ENCODE measurements at places on chromosomes 11 and 22.

DNA sequence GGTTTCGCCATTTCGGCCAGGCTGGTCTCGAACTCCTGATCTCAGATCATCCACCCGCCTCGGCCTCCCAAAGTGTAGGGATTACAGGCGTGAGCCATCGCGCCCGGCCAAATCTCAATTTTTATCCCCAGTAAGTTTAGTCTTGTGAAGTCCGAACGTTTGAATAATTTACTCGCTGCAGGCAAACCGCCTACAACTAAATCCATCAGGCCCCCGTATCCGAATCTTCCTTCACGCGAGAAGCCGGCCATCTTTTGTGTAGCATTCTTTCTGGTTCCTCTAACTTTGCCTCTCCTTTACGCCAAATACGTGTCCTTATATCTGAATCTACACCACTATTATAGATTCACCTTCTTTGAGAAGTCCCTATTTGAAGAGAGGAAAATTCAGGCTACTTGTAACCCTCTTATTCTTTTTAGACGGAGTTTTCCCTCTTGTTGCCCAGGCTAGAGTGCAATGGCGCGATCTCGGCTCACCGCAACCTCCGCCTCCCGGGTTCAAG lies 581 bp upstream of the EIF3L start:
- DNase-seq, result peak; percentile 24

- DNase-seq, result peak; percentile 60
Measured at GRCh38 chr11:29343465-29344333, 673.1 kb downstream of the KCNA4 start.

GRCh38 chr11:79232346-79232745 lies 208.5 kb downstream of the TENM4 start:
- peak; percentile 31 for DNase-seq

DNA sequence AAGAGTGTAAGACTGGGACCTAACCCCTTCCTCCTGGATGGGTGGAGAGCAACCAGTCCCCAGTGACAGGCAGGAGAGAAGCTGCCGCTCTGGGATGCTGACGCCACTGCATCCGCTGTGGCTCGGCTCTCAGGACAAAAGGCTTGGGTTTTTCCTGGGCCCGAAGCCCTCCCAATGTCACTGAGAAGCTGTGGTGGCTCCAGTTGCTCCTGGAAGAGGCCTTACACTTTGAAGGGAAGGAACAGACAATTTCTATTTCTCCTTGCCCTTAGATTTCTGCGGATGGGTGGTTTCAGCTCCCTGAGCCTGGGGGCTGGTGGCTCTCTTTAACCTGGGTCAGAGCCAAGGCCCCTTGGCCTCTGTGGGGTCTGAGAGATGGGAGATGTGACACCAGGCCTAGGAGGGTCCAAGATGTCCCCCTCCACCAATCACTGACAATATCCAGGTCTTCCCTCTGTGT lies 21.4 kb downstream of the TPBGL start:
- no peak for DNase-seq

GRCh38 chr11:12159351-12160099 lies 49.1 kb downstream of the MICAL2 start:
- no peak for DNase-seq

DNA sequence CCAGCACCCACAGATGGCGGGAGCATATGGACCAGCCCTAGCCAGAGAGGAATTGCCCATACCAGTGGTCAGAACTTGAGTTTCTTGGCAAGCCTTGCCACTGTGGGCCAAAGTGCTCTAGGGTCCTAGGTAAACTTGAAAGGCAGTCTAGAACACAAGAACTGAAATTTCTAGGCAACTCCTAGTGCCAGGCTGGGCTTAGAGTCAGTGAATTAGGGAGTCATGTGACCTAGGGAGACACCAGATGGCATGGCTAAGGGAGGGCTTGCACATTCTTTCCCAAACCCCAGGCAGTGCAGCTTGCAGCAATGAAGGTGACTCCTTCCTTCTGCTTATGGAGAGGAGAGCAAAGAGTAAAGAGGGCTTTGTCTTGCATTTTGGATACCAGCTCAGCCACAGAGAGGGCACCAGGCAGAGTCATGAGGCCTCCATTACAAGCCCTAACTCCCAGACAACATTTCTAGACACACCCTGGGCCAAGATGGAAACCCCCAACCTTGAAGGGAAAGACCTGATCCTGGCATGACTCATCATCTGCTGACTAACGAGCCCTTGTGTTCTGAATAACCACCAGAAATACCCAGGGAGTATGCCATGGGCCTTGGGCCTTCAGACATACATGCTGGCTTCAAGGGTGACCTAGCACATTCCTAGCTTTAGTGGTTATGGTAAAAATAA lies 19.2 kb upstream of the OR56A3 start:
- DNase-seq, result no peak

DNA sequence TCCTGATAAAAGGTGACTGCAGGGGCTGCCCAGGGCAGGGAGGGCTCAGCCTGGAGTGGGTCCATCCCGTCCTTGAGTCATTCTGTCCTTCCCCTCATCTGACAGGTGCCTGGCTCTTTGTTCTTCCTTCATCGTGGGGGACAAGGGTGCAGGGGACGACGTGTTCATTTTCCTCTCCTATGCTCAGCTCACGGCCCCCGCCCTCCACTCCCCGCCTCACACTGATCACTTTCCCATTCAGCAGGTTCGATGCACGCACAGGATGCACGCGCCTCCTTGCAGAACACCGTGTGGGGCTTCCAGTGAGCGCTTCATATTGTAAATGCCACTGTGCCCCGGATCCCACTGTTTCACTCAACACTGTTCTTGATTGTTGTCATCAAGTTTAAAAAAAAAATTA lies 32.7 kb upstream of the SHANK2 start:
- no peak for DNase-seq

DNA sequence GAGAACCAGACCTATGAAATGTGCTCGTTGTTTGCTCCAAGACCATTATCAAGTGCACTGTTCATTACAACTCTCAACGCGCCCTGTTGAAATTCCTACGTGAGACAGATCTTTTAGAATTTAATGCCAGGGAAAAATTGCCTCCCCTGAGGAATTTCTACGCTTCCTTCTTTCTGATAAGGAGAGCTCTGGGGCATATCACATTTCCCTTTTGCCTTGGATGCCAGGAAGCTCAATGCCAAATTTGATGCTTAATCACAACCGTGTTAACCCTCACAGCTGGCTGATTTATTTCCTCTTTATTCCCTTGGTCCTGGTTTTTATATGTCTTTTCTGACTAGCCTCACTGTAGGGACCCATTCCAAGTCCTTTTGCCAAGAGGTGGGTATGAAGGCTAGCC lies 109.4 kb downstream of the MICAL2 start:
- no peak for DNase-seq

GRCh38 chr11:65884716-65885092 lies 3.6 kb downstream of the FIBP start:
- DNase-seq, result peak; percentile 81

- no peak for DNase-seq
Measured at GRCh38 chr22:40818192-40818746, 877 bp downstream of the SLC25A17 start.

GRCh38 chr11:119889728-119890280 lies 160.8 kb upstream of the NECTIN1 start:
- DNase-seq, result peak; percentile 54

DNA sequence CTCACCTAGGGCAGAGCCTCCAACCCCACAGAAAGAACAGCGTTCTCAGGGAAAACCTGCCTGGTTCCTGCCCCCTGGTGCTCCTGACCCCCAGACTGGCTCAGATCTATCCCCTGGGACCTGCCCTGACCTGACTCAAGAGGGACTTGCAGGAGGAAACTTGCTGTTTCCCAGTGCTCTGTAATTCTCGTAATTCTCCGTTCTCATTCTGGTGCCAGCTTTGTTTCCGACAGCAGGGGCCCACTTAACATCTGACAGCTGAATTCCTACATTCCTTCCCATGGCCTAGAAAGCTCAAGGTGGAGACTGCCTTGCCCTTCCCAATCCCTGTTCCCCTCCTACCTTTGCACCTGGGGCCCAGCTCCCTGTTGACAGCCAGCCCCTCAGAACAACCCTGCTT lies 12.5 kb upstream of the CSF2RB start:
- DNase-seq, result no peak

DNA sequence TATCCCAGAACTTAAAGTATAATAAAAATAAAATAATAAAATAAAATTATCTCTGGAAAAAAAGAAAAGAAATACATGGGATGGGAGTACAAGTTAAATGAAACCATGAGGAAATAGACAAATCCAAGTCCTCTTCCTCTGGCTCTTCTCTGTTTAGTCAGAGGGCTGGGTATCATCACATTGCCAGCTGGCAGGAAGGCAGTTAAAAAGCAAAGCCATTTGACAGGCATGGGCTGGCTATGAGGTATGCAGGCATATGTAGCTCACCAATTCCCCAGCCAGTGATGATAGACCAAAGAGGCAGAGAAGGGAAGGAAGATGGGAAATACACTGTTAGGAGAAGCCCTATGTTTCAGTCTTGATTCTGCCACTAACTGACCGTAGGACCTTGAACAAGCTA lies 6.5 kb downstream of the LYVE1 start:
- DNase-seq, result no peak

DNA sequence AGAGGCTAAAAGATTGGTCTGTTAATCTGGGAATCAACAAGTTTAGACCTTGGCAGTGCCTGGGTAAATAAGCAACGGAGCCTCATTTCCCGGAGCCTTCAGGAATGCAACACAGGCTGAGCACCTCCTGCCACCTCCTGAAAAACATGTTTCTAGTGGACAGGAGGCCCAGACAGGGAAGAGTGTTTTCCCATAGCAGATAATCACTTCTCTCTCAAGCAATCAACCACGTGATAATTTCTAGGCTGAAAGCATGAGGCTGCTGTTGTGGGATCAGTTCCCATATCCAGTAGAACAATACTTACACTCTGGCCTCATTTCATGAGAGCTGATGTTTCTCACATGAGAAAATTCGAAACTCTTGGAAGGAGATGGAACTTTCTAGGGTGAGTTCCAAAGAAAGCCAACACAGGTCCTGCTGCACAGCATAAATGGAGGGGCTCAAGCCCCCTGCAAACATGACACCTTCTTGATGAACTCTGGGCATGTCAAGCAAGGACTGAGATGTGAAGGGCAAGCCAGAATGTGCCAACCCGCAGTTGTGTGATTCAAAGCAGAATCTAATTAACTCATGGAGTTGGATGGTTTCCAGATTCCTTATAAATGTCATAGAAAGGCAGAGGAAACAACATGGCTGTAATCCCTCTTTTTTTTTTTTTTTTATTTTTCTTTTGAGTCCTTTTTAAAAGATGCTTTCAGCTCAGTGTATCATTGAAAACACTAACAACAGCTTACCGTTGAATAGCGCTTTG lies 228.5 kb upstream of the SESN3 start:
- peak; percentile 98 for DNase-seq

DNA sequence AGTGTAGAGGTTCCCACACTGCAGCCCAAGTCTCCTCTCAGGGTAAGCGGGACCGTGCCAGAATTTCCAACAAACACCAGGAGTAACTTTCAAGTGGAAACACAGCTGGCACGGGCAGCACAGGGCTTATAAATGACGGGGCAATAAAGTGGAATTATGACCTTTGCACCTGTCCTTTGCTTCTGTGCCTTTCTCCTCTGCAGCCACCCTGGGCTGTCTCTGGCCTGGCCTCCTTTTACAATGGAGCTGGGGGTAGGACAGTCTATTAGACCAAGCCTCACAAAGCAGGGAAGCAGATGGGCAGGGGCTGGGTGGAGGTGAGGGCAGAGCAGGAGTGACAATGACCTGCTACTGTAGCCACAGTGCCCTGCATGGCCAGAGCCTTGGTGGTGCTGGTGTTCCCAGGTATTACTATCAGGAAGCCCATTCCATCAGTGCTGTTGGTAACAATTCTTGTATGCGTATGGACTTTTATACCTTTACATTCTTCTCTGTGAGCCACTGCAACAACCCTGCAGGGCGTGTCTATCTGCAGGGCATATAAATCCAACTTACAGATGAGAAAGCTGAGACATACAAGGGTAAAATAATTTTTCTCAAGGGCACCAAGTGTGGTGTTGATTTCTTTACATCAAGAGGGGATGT lies 387.8 kb downstream of the CTTN start:
- no peak for DNase-seq

DNA sequence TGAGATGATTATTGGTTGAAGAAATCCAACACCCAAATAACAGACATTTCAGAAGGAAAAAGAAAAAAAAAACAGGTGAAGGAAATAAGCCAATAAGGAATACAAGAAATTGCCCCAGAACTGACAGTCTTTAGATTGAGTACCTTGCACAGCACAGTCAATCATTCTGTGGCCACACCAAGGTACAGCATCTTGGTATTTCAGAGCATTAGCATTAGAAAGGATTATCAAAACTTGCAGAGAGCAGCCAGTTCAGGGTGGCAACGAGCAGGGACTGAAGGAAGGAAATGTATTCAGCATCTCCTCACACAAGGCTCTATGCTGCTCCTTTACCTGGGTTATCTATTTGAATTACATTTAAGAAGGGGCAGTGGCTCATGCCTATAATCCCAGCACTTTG lies 2.1 kb downstream of the ADA2 start:
- peak; percentile 16 for DNase-seq

GRCh38 chr11:16909359-16910035 lies 104.7 kb downstream of the PLEKHA7 start:
- no peak for DNase-seq

DNA sequence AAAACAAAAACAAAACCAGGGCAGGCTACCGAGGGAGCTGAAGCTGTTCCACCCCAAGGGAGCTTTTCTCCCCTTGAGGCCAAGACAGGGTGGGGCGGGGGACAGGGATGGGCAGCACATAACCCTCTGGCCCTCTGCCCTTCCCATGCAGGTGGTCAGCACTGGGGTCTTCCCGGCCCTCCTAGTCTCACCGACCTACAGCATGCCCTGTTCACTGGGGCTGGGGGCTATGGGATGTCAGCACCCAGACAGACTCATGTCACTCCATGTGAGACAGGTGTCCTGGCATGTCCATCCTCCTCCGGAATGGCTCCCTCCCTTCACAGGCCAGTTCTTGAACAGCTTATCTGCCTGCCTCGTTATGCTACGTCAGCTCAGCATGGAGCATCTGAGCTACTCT lies 51.7 kb downstream of the DSCAML1 start:
- DNase-seq, result no peak

- no peak for DNase-seq
Measured at GRCh38 chr22:26910845-26911244, 253.5 kb downstream of the MIAT start.

DNA sequence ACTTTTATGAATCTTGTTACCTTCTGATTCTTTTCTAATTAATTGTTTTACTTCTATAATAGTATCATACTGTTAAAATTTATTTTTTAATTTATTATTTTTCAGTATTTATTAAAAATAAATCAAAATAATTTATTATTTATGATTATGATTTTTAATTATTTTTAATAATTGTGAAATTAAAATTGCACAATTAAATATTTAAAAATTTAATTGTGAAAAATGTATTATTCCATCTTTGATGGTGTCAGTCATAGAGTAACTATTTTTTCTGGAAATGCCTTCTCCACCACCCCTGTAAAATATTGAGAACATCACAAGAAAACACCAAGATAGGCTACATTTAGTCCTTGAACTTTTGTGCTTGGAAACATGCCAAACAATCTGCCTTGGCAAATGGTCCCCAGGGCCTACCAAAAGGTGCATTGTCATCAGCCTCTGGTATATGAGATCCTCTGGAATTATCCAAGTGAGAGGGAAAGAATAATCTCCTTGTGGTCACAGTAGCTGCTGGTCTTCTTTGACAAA lies at the start of gene OR8H2:
TSS of gene OR8H2 (plus strand) at position 478 of the 528 bp plus-strand sequence. CDS start 1,356 bp downstream, outside the sequence.
- no peak for DNase-seq

GRCh38 chr22:37283393-37283937 lies 1.2 kb downstream of the CYTH4 start:
- no peak for DNase-seq

- DNase-seq, result no peak
Measured at GRCh38 chr22:37002633-37003032, 16.6 kb downstream of the TST start.

Data from NCI-H69 (cell line).